ENCODE measurements at places on chromosomes 13 and 19.

- no peak for DNase-seq
Measured at GRCh38 chr19:58203814-58204475, 21.1 kb downstream of the ZNF274 start.

- DNase-seq = no peak
Measured at GRCh38 chr19:23792784-23793183, 34.1 kb upstream of the ZNF681 start.

DNA sequence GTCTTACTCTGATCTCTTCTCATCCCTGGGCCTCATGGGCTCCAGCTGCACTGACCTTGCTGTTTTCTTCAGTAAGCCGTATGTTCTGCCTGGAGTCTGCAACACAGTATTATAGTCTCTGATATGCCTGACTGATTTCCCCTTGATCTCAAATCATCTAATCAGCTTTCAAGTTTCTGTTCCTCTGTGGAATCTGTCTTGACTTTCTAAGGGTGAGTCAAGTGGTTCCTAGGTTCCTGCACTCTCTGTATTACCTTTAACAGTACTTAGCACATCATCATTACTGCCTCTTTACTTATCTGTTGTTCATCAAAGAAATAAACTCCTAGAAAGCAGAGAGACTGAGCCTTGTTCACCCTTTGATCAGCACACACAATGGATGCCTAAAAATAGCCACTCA is 350.7 kb downstream of the LMO7 start:
- no peak for DNase-seq

DNA sequence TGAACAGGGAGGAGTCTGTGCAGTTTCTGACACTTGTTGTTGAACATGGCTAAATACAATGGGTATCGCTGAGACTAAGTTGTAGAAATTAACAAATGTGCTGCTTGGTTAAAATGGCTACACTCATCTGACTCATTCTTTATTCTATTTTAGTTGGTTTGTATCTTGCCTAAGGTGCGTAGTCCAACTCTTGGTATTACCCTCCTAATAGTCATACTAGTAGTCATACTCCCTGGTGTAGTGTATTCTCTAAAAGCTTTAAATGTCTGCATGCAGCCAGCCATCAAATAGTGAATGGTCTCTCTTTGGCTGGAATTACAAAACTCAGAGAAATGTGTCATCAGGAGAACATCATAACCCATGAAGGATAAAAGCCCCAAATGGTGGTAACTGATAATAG is 16.1 kb downstream of the CEACAM6 start:
- DNase-seq = no peak

GRCh38 chr13:40922437-40923040 is 96.6 kb downstream of the ELF1 start:
- DNase-seq = no peak

- no peak for DNase-seq
Measured at GRCh38 chr13:74036373-74036772, 97.8 kb downstream of the KLF12 start.

GRCh38 chr19:280541-281009 is 10.6 kb downstream of the PLPP2 start:
- no peak for DNase-seq
